ENCODE measurements at places on chromosomes 1 and 21.

- no peak for DNase-seq
Observed at GRCh38 chr1:154181944-154182343, 10.0 kb downstream of the TPM3 start.

GRCh38 chr21:16842696-16843035 lies 670.2 kb upstream of the CXADR start:
- DNase-seq: no peak

- no peak for DNase-seq
Observed at GRCh38 chr1:6704746-6705145, 3.1 kb upstream of the DNAJC11 start.

DNA sequence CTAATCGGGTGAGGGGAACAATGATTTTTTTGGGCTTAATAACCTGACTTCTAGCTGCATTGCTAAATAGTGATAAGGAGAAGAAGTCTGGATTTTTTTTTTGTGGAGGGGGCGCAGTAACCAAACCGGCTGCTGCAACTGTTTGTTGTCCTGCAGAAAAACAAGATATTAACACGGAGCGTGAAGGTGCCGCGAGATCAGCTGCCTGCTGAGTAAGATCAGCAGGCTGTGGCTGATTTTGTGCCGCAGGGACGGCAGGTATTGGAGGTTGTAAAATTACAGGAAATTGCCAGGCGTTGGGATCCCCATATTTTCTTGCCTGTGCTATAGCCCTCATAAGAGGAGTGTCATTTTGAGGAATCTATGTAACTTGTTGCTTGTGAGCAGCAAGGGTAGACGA lies 8.7 kb upstream of the LRRC47 start:
- DNase-seq: no peak

DNA sequence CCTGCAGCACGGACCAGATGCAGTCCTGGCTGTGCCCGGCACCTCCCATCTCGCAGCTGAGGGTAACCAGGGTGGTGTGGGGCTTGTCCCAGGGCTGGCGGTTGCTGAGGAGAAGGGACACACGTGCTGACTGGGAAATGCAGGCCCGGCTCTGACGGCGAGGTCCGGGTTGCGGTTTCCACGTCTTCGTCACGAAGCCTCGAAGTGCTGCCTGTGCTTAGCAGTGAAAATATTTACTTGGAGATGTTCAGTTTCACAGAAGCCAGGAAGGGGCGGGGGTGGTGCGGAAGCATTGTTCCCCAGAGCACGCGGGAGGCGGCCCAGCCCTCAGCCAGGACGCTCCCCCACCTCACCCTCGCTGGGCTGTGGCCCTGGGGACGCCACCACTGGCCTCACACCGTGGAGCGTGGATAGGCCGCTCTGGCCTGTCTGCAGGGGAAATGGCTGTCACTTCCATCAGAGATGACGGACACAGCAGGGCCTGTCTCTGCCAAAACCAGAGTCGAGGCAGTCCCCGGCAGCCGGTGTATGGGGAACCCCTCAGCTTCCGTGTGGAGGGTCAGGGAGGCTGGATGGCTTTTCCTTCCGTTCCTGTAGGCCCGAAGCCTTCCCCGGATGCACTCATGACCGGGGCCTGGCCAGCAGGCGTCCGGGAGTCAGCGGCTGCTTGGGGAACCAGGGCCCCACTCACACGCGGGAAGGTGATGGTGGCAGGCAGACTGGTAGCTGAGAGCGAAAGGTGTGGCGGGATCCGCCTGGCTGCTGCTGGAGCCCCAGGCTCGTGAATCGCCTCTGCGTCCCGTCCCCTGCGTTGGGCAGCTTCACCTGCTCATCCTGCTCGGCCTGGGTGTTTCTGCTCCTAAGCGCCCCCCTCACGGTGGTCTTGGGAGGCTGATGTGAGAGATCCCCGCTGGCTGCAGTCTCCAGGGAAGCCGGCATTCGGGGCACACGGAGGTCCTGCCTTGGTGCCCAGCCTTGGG lies 14.7 kb upstream of the POFUT2 start:
- peak; percentile 17 for DNase-seq

DNA sequence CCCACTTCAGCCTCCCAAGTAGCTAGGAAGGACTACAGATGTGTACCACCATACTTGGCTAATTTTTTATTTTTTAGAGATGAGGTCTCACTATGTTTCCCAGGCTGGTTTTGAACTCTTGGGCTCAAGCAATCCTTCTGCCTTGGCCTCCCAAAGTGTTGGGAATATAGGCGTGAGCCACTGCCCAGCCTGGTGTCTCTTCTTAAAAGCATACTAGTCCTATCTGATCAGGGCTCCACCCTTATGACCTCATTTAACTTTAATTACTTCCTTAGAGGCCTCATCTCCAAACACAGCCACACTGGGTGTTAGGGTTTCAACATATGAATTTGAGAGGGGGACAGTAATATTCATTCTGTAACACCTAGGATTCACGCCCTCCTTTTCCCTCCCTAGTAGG lies 130.9 kb downstream of the GLIS1 start:
- no peak for DNase-seq

GRCh38 chr1:41236781-41237180 lies 5.3 kb downstream of the SCMH1 start:
- DNase-seq: no peak

- no peak for DNase-seq
Observed at GRCh38 chr1:58618303-58618702, 41.3 kb upstream of the TACSTD2 start.

DNA sequence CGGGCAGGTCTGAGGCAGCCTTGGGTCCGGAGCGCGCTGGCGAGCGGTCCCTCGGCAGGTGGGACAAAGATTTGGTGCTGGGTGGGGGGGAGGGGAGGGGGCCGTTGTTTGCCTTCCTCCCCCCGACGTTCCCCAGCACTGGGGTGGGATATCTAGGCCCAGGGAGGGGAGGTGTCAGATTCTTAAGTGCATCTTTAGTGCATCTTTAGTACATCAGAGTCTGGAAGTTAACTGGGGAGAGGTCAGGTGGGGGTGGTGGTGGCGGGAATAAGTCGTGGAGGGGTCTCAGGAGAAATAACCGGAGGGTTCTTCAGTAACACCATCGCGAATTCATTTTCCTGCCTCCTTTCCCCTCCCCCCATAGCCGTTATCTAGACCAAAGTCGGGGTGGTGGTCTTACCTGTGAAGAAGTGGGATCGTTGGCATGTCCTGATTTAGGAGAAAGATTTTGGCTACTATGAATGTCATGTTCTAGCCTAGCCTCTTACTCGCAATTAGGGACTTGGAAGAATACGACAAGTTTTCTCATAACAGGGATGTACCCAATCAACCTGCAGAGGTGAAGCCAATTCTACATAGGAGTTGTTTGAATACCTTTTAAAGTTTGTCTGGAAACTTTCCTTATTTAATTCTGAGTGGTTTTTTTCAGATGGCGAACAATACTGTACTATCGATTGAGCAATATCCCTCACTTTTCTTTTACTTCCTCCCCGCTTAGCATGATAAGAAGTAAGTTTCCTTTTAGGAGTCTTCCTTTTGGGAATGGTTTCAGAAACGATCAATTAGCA lies 886 bp downstream of the ZMYM4 start:
- no peak for DNase-seq

GRCh38 chr1:76190749-76191424 lies 116.3 kb downstream of the ST6GALNAC3 start:
- DNase-seq: no peak

GRCh38 chr1:155062702-155063411 lies 683 bp upstream of the EFNA4 start:
- peak; percentile 69 for DNase-seq

DNA sequence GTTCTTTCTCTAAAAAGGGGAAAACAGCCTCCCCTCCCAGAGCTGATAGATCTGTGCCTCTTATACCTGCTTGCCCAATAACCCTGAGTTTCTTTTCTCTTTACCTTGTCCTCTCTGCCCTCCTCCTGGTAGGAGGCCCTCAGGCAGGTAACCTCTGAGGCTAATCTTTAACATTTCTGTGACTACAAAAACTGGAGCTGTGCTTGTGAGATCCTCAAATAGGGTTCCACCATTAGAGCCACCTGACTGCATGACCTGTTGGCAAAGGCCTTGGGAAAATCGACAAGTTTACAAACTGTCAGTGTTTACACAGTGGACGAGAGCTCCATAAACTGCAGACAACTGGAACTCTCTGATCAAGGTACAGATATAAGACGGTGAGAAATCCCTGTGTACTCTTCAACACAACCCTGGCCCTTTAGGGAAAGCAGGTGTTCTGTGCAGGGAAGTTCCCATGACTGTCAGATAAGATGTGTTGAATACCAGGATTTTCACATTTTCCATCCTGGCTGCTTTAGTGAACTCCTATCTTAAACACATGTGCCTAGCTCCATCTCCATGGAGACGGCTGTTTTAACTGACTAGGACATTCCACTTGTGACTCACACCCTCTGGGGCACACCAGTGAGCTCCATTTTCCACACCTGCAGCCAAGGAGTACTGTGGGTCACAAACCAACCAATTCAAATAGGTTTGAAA lies 38.3 kb downstream of the ECE1 start:
- DNase-seq: no peak

DNA sequence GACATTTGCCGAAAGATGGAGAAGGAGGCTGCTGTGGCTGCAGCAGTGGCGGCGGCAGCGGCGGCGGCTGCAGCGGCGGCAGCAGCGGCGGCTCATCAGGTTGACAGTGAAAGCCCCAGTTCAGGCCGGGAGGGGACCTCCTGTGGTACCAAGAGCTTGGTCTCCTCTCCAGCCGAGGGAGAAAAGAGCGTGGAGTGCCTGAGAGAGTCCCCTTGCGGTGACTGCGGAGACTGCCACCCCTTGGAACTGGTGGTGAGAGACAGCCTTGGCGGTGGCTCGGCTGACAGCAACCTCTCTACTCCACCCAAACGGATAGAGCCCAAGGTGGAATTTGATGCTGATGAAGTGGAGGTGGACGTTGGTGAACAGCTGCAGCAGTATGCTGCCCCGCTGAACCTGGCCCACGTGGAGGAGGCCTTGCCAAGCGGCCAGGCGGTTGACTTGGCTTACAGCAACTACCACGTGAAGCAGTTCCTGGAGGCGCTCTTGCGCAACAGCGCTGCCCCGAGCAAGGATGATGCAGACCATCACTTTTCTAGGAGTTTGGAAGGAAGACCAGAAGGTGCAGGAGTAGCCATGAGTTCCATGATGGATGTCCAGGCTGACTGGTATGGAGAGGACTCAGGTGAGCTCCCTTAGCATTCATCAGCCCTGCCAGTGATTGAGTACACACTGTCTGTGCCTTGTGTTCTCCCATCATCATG lies 6.3 kb downstream of the ZBTB8B start:
- DNase-seq: peak; percentile 5

DNA sequence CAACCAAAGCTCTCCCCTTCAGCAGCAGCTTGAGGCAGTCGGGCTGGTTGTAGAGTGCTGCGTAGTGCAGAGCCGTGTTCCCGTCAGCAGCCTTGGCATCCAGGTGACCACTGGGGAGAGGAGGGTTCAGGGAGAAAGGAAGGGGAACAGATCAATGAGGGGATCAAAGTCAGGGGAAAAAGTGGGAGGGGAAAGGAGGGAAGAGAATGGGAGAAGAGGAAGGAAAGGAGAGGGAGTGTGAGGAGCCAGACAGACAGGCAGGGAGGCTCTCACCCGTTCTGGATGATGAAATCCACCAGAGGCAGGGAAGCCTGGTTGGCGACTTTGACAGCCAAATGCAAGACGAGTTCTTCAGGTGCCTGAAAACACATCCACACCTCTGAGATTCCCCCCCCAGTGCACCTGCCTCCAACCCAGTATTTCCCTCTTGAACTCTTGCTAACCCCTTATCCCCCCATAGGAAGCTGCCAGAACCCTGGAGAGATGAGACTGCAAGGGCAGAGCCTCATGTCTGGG lies 9.8 kb upstream of the TCEA3 start:
- no peak for DNase-seq

DNA sequence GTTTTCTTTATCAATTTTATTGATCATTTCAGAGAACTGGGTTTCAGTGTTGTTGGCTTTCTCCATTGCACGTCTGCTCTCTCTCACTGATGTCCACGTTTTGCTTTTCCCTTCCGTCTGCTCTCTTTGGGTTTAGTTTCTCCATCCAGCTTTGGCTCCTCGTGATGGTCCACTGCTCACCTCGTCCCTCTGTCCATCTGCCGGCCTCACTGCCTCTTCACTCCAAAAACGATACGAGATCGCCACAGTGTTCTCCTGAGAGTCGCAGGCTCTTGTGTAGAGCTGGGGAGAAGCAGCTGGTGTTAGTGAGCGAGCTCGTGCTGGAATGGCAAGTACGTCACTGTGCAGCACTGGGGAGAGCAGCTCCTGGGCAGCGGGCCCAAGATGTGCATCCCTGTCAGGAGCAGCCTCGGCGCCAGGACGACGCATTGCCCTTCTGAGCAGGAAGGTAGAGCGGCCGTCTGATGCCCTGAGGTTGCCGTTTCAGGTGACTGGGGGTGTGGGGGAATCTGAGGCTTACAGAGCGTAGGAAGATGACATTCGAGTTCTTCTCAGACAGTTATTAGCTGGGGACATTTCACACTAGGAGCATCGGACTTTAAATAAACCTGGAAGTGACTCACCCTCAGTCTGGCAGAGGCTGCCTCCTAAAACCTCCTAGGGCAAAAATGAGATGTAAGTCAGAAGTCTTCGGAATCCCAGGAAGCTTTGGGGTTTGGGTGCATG lies 31.4 kb upstream of the PCBP3 start:
- DNase-seq: no peak

DNA sequence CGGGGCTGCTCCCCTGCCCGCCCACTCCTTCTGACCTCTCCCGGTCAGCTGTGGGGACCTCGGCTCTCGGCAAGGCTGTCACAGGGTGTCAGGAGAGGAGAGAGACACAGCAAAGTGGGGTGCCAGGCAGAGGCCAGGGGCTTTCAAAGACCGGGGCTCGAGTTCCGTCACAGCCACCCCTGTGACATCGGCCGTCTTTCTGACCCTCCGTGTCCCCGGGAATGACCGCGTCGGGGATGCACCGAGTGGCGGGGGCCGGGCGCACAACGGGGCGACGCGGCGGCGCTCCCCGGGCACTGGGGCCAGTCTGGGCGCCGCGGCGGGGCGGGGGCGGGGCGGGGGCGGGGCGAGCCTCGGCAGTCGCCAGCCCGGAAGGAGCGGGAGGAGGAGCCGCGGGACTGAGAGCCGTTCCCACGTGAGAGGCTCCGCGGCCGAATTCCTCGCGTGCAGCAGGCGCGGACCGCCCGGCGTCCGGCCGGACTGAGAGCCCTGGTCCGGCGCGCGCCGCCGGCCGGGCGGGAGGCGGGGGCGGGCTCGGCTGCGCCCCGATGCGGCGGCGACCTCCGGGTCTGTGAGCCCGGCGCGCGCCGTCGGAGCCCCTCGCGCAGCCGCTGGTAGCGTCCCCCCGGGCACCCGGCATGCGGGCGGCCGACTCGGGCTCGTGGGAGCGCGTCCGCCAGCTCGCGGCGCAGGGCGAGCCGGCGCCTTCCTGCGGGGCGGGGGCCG lies 229.7 kb upstream of the TMEM51 start:
- peak; percentile 13 for DNase-seq

GRCh38 chr1:25003457-25004190 lies 73.5 kb upstream of the RUNX3 start:
- DNase-seq: no peak
